ENCODE measurements at places on chromosomes 2 and 18. TPM values are rescaled to one million over a fixed set of nuclear protein-coding genes. Genes with fewer than 3 reads are reported as not detected.

GRCh38 chr2:133654949-133655348 is 86.7 kb upstream of the NCKAP5 start:
- DNase-seq, result no peak

DNA sequence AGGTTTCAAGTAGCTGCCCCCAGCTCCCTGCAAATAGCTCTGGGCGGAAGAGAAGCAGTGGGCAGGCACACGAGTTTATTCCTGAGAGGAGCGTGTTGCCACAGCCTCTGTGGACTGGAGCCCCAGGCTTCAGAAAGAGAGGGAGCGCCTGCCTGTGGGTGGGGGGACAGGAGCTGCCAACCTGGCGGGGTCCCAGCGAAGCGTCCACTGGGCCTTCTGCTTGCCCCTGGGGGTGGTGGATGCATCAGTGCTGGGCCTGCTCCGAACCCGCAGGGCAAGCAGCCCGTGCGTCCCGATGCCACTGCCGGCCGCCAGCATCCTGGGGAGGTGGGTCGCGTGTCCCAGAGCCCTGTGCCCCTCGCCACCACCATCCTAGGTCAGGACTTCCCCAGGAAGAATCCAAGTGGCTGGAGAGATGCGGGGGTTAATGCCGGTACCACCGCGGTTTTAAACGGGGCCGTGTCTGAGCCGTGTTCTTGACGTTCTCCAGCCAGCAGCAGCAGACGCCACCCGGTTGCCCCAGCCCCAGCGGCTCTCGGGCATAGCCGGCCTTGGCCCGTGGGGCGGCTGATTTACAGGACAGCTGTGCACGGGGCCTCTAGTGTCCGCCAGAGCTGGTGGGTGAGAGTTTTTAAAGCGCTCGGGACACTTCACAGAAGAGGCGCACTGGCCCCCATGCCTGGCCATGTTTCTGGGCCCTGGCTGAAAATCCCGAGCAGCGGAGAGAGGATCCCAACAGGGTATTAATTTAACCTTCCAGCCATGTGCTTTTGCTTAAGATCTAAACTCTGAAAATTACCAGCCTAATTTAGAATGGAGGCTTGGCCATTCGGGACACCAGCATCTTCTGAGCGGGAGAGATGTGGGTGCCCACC is 84.7 kb downstream of the NFATC1 start:
- no peak for DNase-seq

DNA sequence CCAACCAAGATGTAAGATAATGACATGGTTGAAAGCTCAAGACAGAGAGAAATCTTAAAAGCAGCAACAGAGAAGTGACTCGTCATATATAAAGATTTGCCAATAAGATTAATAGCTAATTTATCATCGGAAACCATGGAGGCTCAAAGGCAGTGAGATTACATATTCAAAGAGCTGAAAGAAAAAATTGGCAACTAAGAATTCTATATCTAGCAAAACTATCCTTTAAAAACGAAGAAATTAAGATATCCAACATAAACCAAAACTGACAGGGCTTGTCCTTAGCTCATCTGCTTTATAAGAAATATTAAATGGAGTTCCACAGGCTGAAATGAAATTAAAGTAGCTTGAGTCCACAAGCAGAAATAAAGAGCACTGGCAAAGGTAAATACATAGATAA is 236.6 kb downstream of the ANAPC1 start:
- DNase-seq, result no peak

- no peak for DNase-seq
Measured at GRCh38 chr2:383178-383577, 95.3 kb upstream of the ALKAL2 start.

GRCh38 chr2:45649462-45649857 is 2.0 kb upstream of the PRKCE start:
- DNase-seq, result no peak

GRCh38 chr2:143717536-143718168 is 588.4 kb downstream of the ARHGAP15 start:
- DNase-seq, result no peak

DNA sequence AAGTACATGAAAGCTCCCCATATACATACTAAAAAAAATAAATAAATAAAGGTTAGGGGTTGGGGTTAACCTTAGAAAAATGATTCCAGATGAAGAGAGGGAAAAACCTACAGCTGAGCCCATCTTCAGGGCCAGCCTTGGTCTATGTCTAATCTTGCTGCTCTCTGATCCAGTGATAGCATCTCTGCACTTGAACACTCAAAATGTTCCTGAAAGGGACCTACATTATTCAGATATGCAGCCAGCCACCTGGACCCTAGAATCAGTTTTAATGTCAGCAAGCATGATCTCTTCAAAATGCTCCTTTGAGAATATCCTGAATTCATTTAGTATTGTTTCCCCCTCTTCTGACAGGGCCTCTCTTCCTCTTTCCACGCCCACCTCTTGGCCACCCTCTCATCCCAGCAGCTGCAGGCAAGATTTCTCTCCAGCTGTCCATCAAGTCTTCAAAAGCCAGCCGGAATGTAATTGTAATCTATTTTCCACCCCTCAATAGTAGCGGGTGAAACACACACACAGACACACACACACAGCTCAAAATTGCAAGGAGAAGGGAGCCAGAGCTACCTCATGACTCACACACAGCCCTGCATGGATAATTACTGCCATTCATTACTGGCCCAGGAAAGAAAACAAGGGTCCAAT is 135.5 kb downstream of the MYO3B start:
- DNase-seq, result no peak

GRCh38 chr2:164935118-164936101 is 19.9 kb downstream of the SLC38A11 start:
- no peak for DNase-seq

DNA sequence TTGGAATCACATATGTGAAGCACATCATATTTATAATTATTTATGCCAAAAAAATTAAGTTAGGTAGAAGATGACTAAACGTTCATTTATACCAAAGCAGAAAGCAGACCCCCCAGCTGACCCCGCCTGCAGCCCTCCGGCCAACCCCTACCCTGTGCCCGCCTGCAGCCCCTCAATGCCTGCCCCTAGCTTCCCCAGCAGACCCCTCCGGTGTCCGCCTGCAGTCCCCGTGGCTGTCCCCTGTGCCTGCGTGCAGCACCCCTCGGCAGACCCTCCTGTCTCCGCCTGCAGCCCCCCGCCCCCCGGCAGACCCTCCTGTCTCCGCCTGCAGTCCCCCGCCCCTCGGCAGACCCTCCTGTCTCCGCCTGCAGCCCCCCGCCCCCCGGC is 136.2 kb downstream of the NFATC1 start:
- DNase-seq, result no peak

- DNase-seq, result no peak
Measured at GRCh38 chr2:131034122-131035051, 58.9 kb downstream of the FAM168B start.

GRCh38 chr2:182906454-182906853 is 40.0 kb upstream of the FRZB start:
- no peak for DNase-seq

- no peak for DNase-seq
Measured at GRCh38 chr2:232134939-232135338, 173.4 kb downstream of the DIS3L2 start.

GRCh38 chr18:57666818-57667497 is 45.3 kb upstream of the NARS1 start:
- peak; percentile 41 for DNase-seq

GRCh38 chr2:84817239-84817655 is 63.6 kb downstream of the TRABD2A start:
- DNase-seq, result no peak

DNA sequence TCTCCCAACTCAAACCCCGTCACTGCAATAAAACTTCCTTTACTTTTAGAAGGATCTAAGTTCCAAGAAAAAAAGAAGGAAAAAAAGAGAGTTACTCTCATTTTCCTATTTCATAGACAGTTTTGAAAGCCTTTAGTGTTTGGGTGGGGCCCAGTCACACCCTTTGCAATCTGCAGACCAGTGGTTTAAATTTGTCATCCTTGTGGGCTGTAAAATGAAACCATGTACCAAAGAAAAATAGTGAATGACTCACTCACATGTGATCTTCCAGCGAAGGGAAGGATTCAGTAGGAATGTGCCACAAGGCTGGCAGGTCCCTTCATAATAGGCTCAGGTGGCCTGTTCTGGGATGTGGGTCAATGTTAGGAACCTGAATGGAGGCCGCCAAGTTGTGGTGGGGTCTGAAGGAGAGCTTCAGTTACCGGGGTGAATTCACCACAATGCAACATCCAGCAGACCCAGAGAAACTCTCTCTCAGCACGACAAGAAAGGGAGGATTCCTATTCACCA is 28.3 kb downstream of the ANXA4 start:
- no peak for DNase-seq

GRCh38 chr2:33550206-33550605 is 48.9 kb downstream of the FAM98A start:
- DNase-seq, result no peak

- DNase-seq, result no peak
Measured at GRCh38 chr18:49500201-49500921, 13.3 kb upstream of the C18orf32 start.

- peak; percentile 45 for DNase-seq
Measured at GRCh38 chr2:136025057-136025973, 39.9 kb upstream of the DARS1 start.

- no peak for DNase-seq
Measured at GRCh38 chr2:69608109-69608508, 35.4 kb downstream of the AAK1 start.

DNA sequence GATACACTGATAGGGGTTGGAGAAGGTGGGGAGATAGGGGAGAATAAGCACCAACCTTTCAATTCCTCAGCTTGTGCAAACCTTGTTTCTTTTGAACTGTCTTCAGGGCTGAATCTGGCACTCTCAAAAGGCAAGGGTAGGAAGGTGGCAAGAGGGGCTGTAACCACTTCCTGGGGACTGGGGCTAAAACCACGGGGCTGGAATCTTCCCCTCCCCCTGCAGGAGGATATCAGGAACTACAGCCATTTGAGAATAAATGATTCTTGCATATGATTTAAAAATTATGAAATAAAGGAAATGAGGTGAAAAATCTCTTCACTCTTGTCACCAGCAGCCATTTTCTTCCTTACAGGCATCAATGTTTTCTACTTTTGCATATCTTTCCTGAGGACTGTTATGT is 50.8 kb downstream of the ATOH8 start:
- DNase-seq, result peak; percentile 12

DNA sequence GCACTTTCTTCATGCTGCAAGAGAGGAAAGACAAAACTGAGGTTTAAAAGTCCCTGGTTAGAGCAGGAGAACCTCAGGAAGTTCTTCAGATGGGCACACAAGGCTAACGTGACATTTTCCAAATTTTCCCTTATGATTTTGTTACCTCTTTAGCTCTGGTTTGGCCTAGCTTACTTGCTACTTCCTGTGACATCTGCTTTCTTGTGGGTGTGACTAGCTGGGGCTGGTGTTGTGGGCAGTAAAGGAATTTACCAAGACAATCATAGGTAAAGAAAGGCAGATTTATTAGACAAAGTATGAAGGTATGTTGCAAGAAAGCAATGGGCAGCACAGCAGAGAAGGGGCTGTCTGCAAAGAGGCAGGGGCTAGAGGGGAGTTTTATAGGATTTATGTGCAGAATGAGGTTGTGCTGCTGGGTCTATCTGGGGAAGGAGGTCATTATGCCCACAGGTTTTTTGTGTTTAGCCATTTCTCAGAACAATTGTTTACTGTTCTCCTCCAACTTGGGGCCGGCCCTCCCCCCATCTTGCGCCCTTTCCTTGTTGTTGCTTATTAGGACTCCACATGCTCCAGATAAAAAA is 6.7 kb upstream of the TNP1 start:
- DNase-seq, result no peak

GRCh38 chr2:27261926-27262298 is 935 bp downstream of the SLC30A3 start:
- no peak for DNase-seq

DNA sequence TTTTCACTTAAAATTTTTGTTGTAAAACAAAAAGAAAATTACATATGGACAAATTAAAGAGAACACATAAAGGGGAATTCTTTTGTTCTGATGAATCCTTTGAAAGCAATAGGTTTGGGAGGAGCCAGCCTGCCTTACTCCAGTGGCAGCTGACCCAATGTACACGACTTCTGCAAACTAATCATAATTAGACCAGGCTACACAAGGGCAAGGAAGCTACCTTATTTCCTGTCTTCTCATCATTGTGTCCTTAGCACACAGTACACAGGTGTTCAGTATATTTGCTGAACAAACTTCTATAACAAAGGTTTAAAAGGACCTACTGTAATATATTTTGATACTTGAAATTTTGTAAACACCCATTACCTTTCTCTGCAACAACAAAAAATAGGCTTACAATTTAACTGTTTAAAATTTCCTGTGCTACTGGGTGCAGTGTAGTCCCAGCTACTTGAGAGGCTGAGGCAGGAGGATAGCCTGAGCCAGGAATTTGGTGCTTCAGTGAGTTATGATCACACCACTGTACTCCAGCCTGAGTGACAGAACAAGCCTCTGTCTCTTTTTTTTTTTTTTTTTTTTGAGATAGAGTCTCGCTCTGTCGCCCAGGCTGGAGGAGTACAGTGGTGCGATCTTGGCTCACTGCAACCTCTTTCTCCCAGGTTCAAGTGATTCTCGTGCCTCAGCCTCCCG is 18.9 kb downstream of the KCNG3 start:
- DNase-seq, result no peak

DNA sequence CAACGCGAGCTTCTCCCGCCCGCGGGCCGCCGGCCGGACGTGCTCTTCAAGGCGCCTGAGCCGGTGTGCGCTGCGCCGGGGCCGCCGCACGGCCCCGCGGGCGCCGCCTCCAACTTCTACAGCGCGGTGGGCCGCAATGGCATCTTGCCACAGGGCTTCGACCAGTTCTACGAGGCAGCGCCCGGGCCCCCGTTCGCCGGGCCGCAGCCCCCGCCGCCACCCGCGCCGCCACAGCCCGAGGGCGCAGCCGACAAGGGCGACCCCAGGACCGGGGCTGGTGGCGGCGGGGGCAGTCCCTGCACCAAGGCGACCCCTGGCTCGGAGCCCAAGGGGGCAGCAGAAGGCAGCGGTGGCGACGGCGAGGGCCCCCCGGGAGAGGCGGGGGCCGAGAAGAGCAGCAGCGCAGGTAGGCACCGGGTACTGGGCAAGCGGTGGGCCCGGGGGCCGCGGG is 676 bp downstream of the HOXD11 start:
- DNase-seq, result peak; percentile 56

DNA sequence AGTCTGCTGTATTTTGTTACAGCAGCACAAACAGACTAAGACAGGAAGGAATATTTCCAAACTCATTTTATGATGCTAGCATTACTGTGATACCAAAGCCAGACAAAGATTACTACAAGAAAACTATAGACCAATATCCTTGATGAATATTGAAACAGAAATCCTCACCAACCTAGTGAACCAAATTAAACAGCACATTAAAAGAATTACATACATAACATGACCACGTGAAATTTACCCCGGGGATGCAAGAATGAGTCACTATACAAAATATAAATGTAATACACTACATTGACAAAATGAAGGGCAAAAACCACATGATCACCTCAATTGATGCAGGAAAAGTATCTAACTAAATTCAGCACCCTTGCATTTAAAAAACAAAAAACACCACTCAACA is 112.6 kb downstream of the CHN1 start:
- DNase-seq, result no peak

- no peak for DNase-seq
Measured at GRCh38 chr2:104678181-104678580, 175.7 kb upstream of the POU3F3 start.

Gene CCDC148
- total RNA-seq, result not detected

Gene FMNL2
- 28.2 TPM for total RNA-seq

Gene DNAJC5G
- 1.5 TPM for total RNA-seq

Gene MALT1
- 29.7 TPM for total RNA-seq

Gene KCNJ13
- total RNA-seq, result not detected

Gene CD28
- 7.4 TPM for total RNA-seq

Gene CRYGD
- total RNA-seq, result not detected

Gene RGPD6
- total RNA-seq, result 116 TPM

Gene RAB6C
- total RNA-seq, result 0.41 TPM
